ENCODE measurements at places on chromosomes 6 and 20. TPM values are rescaled to one million over a fixed set of nuclear protein-coding genes. Genes with fewer than 3 reads are reported as not detected.
A peak's percentile ranks its signal among the peaks of the same experiment; 100 is the strongest.

DNA sequence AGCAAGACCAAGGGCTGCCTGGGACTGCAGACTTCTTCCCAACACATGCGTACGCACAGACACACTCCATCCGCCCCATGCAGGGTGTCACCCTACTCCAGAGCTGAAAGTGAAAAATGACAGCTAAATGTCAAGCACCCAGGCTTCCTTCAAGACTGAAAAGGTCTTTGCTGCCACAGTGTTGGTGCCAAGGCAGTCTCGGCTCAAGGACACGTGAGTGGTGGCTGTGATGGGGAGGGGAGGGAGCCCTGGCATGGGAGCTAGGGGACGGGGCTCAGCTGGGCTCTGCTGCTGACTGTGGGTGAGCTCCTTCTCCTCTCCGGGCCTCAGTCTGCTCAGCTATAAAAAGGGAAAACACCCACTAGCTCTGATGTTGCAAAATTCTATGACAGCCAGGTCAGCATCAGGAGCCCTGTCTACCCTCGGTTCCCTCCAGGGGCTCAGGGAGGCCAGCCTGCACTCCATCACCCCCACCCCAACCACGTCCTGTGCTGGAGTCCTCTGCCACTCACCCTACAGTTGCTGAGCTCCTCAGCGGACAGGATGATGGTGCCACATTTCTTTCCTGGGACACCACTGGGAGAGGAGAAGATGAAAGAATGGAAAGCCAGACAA lies 47.6 kb downstream of the CPNE5 start:
- DNase-seq = no peak

DNA sequence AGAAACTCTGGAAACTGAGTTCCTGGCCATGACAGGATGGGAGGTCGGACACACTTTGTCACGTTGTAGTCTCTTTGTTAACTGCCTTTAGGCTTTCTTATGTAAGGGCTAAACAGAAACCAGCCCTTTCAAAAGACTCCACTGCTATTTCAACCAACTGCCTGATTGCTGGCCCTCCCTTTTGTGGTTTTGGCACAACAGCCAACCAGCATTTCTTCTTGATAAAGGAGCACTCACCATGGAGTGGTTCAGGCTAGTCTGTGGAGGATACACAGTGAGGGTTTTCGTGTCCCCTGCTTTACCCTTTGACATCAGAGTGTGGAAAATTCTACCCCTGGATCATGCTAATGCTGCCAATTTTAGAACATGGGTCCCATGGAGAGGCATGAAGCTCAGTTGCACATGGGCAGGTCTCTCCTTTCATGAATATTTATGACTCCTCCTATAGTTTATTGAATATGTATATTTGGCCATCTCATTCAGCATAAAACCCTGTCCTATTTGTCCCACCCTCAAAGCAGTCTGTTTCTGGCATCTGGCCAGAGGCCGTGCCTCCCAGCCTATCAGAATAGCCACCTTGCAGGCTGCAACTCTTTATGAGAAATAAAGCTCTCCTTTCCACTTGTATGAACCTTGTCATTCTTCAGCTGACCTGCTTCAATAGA lies 148.3 kb downstream of the HS3ST5 start:
- DNase-seq = no peak

- no peak for DNase-seq
Observed at GRCh38 chr6:16504609-16505008, 256.7 kb downstream of the ATXN1 start.

- no peak for DNase-seq
Observed at GRCh38 chr6:160929831-160930230, 61.7 kb upstream of the MAP3K4 start.

GRCh38 chr20:4366076-4366475 lies 350.7 kb upstream of the RNF24 start:
- DNase-seq = no peak

DNA sequence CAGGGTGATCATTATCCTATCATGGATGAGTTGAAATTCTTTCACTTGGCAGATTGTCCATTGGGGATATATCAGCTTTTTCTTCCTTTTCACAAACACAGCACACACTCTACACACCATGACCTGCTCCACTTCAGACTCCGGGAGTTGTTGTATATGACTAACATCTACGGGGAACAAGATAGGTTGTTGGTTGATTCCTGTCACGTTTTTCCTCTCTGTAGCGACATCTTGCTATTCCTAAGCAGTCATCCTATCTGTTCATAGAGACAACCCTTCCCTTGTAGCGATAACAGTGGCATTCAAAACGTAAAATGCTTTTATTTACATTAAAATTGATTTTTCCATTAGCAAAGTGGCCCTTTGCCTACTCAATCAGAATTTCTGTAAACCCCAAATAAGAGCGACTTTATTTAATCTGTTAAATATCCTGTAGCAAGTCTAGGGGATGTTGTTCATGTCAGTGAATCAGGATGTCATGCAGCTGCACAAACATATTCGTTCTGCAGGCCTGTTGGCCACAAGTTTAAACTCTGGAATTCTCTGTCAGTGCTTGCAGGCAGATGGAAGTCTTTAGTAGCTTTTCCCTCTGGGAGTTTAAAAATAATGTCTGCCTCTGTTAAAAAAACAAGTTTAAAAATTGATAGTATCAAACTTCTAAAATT lies 23.1 kb downstream of the PHACTR2 start:
- no peak for DNase-seq

- DNase-seq = peak; percentile 34
Observed at GRCh38 chr6:57021086-57021720, 25.3 kb upstream of the KIAA1586 start.

- DNase-seq = no peak
Observed at GRCh38 chr20:17605131-17605660, 35.3 kb downstream of the DSTN start.

- DNase-seq = no peak
Observed at GRCh38 chr6:72659754-72660153, 37.9 kb downstream of the KCNQ5 start.

GRCh38 chr6:85422996-85423395 lies 26.9 kb upstream of the NT5E start:
- DNase-seq = no peak

Gene MAS1
- total RNA-seq = not detected

Gene PARD6B
- 1.1 TPM for total RNA-seq

Gene GMDS
- total RNA-seq = 26.3 TPM

Gene CAGE1
- not detected for total RNA-seq

Gene CALHM5
- total RNA-seq = 4.8 TPM
